NCI-H226 (cell line): ENCODE measurements at places on chromosomes 1 and 21.

GRCh38 chr21:23694390-23694789 lies 1912.9 kb downstream of the MRPL39 start:
- no peak for DNase-seq

- DNase-seq, result no peak
These were observed 113.4 kb downstream of the DHRS3 start for GRCh38 chr1:12504601-12505000.

- DNase-seq, result no peak
These were observed 4.0 kb downstream of the EDN2 start for GRCh38 chr1:41480204-41481108.

DNA sequence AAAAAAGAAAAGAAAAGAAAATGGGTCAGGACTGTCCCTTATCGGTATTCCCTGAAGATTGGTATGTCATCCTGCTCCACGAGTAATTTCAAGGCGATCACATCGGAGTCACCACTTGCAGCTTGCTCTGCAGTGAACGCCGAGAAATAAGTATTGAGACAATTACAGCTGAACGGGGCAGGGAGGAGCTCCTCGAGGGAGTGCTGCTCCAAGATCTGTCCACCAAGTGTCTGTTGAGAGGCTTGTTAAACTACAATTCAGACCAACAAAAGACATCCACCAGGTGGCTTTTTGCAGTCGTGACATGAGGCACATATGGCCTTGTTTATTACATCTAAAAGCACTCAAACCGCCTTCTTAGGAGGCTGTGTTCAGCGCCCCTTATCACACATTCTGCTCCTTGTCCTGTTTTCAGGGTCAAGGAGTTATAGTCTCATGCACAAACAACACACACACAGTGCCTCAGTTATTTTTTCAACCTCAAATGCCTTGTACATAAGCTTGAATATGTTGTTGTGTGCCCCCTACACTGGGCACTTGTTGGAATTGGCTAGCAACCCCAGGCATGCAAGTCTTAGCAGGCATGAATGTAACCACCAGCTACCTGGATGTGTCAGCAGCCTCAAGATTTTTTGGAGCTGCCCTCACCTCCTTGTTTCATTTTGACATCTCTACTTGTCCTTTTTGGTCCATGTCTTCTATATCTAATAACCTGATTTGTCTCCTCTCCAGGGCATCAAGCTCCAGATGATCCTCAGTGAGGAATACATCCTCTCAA lies 13.0 kb upstream of the CD48 start:
- no peak for DNase-seq

GRCh38 chr1:204201348-204202040 lies 5.2 kb upstream of the KISS1 start:
- no peak for DNase-seq

- DNase-seq, result no peak
These were observed 182.8 kb downstream of the EIF4G3 start for GRCh38 chr1:20993716-20994575.

DNA sequence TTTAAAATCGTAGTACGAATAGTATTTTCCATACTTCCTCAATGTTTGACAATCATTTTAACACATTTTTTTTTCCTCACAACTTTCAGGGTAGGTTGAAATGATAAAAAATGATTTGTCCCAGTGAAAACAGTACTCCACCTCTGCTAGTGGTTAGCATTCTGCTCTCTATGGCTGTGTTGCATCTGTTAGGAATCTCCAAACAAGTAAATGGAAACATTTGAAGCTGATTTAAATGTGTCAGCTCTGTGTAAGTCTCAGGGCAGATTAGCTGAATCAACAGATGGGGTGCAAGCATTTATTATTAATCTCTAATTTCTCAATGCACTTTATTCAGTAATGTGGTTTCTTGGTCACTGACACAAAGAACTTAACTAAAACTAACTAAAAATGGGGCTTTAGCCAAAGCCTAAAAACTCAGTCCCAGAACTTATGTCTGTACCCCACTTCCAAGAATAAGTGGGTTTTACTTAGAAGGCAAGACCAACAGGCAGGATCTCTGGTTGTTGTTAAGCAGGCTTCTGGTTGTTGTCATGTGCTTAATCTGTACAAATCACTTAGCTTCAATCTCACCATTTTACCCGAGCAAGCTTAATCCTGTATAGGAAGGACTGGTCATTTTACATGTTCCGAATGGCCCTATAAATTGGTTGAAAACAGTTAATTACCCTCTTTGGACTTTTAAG lies 67.8 kb downstream of the PRRX1 start:
- no peak for DNase-seq

DNA sequence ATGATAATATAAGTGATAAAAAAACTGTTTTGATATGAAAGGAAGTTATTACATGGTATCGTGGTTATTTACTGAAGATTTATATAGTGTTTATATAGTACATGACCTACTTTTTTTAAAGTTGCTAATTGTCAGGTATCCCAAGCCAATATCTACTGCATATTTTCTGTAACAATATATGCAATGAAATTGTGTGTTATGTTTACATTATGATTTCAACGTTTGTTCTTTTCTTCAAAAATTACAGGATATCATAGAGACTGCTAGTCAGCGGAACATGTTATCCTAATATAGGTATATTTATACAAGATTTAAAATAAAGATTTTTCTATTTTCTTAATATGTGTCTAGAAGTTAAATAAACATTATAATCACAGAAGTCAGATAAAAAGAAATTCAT lies 167.5 kb upstream of the DPYD start:
- DNase-seq, result no peak

DNA sequence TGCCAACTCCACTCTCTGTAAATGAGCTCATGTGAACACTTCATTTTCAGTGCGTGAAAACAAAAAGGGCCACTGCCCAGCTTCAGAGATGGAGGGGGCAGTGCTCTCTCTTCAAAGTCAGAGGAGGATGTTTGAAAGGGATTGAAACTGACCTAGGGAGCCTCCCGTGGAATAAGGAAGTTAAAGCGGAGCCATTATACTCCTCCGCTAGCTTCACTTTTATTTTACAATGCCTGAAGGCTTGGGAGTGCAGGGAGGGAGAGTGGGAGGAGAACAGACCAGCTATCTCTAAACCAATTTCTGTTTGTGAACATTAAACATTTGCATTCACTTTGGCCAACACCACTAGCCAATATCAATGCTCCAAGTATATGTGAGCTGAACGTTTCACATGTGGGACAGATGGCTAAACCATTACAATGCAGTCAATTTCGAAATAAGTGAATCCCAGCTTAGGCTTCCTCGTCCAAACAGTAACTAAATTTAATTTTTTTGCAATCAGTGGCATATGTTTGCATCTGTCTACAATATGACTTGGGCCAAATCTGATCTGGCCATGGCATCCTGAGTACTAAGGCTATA lies 126.9 kb downstream of the ESRRG start:
- DNase-seq, result no peak

GRCh38 chr1:248739572-248740205 lies 15.9 kb downstream of the LYPD8 start:
- DNase-seq, result no peak

GRCh38 chr1:11558871-11559590 lies 80.1 kb downstream of the DISP3 start:
- DNase-seq, result no peak

- no peak for DNase-seq
These were observed 26.6 kb downstream of the PAFAH2 start for GRCh38 chr1:25971066-25971810.

GRCh38 chr1:30538226-30538992 lies 185.0 kb downstream of the MATN1 start:
- DNase-seq, result no peak

DNA sequence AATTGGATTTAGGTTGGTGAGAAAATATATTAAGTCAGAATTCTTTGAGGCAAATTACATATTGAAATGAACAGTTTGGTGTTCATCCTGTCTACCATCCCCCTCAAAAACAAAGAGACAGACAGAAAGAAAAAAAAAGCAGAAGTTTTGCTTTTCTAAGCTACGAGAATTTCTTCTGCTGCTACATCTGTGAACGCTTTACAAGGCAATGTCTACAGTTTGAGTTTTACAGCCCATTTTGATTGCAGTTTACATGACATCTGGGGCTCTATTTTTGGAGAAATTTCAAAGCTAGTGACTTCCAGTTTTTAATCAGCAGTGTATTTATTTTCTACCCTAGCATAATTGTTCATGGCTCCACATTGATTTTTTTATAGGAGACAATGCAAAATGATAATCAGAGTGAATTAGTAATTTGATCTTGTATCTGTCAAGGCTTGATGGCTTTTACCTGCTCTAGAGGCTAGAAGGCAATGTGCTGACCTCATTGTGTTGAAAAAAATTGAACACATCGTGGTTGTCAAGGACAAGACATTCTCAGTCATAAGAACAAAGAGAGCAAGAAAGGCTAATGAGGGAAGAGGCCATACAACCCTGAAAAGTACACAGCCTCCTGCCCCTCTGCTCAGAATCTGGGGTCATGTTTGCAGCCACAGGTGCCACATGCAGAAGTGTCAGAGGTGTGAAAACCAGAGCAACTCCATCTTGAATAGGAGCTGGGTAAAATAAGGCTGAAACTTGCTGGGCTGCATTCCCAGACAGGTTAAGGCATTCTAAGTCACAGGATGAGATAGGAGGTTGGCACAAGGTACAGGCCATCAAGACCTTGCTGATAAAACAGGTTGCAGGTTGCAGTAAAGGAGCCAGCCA lies 201.0 kb upstream of the CAMK1G start:
- no peak for DNase-seq

DNA sequence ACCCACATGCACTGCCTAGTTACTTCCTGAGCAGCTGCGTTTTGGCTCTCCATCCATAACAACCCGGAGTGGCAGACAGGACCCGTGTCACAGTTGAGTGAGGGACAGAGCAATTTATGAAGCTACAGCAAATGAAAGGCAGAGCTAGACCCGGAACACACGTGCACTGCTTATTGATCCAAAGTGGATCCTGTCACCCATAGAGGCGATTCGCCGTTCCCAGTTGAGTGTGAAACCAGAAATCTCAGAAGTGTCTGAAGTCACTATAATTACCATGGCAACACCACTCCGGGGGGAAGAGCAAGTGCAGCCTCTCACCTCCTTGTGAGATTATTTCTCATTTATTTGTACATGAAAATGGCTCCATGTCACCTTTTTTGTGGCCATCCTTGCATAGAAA lies 365.2 kb downstream of the DSCAM start:
- no peak for DNase-seq

DNA sequence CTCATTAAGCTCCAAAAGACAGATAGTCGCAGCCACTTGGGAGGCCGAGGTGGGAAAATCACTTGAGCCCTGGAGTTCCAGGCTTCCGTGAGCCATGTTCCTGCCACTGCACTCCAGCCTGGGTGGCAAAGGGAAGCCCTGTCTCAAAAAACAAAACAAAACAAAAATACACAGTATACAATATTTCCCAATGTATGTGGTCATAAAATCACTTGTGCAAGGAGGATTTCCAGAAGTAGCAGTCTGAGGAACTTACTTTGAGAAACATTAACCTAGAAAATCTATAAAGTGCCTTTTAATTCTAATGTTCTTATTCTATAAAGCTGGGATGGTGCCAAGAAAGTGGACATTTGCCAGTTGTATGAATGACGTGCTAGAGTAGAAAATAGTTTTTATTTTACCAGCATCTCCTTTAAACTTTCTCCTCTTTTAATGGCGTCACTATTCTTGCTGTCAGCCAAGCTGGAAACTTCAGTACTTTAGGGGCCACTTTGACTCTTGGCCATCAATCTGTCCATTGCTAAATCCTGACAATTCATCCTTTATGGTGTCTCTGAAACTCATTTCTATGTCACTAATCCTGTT lies 22.5 kb downstream of the FAM177B start:
- no peak for DNase-seq

- DNase-seq, result no peak
These were observed 54.3 kb upstream of the ERO1B start for GRCh38 chr1:236336084-236336483.

DNA sequence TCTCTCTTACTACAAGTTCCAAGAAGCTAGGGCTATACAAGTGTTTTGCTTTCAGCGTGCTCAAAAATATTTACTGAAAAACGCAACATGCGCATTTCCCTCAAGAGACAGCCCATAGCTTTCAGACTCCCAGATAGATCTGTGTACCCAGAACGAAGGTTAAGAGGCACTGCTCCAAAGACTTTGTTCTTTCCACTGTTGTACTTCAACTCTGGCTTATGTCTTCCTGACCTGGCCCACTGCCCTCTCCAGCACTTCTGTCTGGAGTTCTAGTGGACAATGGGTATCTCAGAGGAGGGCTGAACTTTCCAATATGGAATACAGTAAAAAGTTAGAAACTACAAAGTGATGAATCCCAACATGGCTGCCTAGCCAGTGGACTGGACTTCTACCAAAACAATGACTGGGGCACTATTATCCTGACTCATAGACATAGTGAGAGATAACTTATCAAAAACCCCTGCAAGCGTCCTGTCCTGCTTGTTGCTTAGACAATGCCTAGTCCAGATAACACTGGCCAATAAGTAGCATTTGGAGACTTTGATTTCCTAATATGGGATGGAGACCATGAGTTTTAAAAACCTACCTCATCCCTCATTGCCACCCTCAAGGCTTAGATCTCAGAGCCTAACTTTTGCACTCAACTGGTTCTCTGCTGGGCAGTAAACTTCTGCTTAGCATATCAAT lies 8.8 kb upstream of the ADAR start:
- peak; percentile 75 for DNase-seq

DNA sequence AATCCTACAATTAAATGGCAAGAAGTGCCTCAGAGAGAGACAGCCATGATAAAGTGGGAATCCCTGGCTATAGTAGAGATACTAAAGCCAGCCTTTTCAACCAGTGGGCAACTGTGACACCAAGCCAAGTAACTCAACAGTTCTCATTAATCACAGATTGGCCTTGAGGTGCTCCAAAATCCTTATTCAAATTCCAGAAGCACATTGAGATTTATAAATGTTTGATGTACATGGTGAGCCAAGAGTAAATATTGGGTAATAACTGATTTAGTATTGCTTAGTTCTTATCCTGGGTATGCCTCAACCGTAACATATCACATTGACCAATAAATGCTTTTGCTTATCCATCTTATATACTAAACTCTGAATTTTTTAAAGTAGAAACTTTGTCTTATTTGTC lies 17.1 kb downstream of the HAO2 start:
- DNase-seq, result no peak

DNA sequence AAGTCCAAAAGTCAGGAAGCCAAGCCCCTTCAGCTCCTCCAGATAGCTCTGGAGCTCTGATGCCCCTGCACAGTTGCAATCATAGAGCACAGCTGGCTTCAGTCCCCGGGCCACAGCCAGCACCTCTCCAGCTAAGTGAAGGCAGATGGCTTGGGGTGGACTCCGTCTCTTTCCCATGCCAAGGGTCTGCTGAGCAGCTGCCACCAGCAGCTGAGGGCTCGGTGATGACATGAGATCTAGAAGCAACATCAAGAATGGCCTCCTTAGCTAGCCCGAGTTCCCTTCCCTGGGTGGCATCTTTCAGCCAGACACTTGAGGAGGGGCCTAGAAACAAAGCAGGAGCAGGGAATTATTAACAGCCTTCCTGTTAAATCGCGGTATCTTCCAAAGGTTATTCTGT lies 973 bp downstream of the C1orf74 start:
- no peak for DNase-seq

- no peak for DNase-seq
These were observed 188.6 kb downstream of the ZP4 start for GRCh38 chr1:237702161-237702560.

GRCh38 chr1:54683453-54683852 lies 32.2 kb upstream of the TTC4 start:
- DNase-seq, result no peak

- DNase-seq, result no peak
These were observed 490.8 kb upstream of the TMPRSS15 start for GRCh38 chr21:18894387-18894786.
